ENCODE measurements at places on chromosomes 7 and 10. TPM values are rescaled to one million over a fixed set of nuclear protein-coding genes. Genes with fewer than 3 reads are reported as not detected.

Gene NEBL
- 4.6 TPM for total RNA-seq

Gene FAM221A
- total RNA-seq: 13.2 TPM

Gene CALHM1
- total RNA-seq: not detected

Gene XPNPEP1
- 98.1 TPM for total RNA-seq

Gene TMEM273
- not detected for total RNA-seq

Gene PGAM2
- not detected for total RNA-seq

Gene C7orf57
- total RNA-seq: not detected

Gene SPOCK2
- 27.9 TPM for total RNA-seq

Gene HSPA14
- 17.7 TPM for total RNA-seq

Gene MMP21
- total RNA-seq: not detected

Gene ANLN
- 187 TPM for total RNA-seq

Gene SMC3
- total RNA-seq: 43.1 TPM

Gene POLR3A
- 20.4 TPM for total RNA-seq

Gene CCL24
- not detected for total RNA-seq

Gene LIPK
- total RNA-seq: not detected

Gene CALML3
- total RNA-seq: not detected

Gene RHOBTB1
- total RNA-seq: 22.2 TPM

Gene RRP12
- 23.5 TPM for total RNA-seq

Gene PNLIPRP1
- total RNA-seq: not detected

Gene HOXA4
- total RNA-seq: 14.6 TPM

Gene MOSPD3
- 12.1 TPM for total RNA-seq

Gene SLC16A9
- 3.5 TPM for total RNA-seq

Gene CDNF
- total RNA-seq: 0.29 TPM
